CD8-positive, alpha-beta memory T cell (primary cell): ENCODE measurements at places on chromosomes 11 and 22. TPM values are rescaled to one million over a fixed set of nuclear protein-coding genes. Genes with fewer than 3 reads are reported as not detected.

DNA sequence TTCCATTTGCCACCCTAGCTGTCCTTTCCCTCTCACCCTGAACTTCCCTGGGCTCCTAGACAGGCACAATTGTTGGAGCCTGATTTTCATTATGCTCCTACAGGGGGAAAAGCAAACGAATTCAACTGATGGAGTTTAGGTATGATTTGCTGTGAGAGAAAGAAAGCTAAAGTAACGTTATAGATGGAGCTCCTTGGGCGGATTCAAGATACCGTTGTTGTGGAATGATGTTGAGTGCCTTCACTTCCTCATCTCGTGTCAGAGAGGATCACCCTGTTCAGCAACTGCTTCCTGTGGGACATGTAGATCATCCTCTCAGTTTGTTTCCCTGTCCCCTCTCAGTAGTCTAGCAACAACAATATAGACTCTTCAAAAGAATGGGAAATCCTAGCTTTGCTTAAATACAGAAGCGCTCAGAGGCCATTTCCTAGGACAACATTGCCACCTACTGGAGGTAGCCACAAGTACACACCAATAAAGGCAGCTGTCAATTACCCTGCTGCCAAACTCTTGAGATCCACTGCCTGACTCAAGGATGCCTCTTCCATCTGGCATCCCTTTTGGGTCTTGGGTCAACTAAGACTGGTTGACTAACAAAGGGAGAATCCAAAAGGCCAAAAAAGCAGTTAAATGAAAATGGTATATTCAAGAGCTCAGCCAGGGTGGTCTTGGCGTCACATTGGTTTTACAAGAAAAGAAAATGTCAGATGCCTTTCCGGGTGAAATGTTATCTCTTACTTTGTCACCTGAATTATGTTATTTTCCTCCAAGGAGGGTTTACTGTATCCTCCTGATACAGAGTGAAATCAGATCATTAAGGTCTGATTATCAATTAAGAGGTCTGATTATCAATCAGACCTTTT, 13.5 kb upstream of the DTX4 start:
- peak; percentile 74 for DNase-seq
- H3K4me3 ChIP-seq = no peak overlapping the region
- H3K36me3 ChIP-seq = no peaks in the 10 kb centered on the region
- H3K4me1 ChIP-seq = no peaks in the 10 kb centered on the region
- H3K27me3 ChIP-seq = peaks cover 3% of the 10 kb centered on the region

DNA sequence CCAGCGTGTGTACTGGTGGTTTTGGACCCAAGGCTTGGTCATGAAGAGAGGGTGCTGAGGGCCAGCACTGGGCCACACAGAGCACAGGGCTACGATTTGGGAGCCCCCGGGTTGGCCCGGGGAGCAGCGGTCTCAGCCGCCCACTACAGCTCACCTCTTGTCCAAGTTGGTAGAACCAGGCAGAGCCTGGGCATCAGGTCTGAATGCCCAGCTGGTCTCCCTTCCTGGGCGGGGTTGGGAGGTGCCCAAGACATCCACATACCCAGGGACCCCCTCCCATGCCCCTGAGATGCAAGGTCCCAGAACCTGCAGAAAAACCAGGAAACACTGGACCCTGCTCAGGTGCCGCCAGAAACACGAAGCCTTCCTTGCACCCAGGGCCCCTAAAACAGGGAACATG, 18.0 kb downstream of the CELSR1 start:
- no peaks in the 10 kb centered on the region for H3K27me3 ChIP-seq
- H3K4me3 ChIP-seq = no peak overlapping the region
- H3K27ac ChIP-seq = no peak overlapping the region
- H3K36me3 ChIP-seq = no peaks in the 10 kb centered on the region

- H3K36me3 ChIP-seq = peaks cover 31% of the 10 kb centered on the region
- peak overlapping the region; percentile 94 for H3K27ac ChIP-seq
- no peaks in the 10 kb centered on the region for H3K27me3 ChIP-seq
- peaks cover 40% of the 10 kb centered on the region for H3K4me1 ChIP-seq
Observed at GRCh38 chr11:70203751-70204465, 812 bp downstream of the FADD start.

DNA sequence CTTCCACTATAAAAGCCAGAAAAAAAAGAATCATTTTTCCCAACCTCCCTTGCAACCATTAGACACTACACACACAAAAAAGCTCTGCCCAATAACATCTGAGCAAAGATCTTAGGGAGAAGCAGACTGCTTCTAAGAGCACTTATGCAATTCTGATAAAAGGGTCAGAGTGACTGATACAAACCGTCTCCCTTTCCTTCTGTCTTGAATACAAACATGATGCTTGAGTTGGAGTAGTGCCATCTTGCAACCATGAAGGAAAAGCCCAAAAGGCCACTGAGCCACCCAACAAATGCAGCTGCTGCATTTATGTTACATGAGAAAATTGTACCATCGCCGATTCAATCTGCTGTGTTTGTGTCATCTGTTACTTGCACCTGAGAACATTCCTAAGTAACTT, 47.6 kb upstream of the EED start:
- H3K27ac ChIP-seq = peak overlapping the region; percentile 40
- H3K4me3 ChIP-seq = no peak overlapping the region
- no peaks in the 10 kb centered on the region for H3K36me3 ChIP-seq
- no peak for DNase-seq
- H3K27me3 ChIP-seq = no peaks in the 10 kb centered on the region
- H3K4me1 ChIP-seq = peaks cover 17% of the 10 kb centered on the region

- H3K36me3 ChIP-seq = no peaks in the 10 kb centered on the region
- H3K4me3 ChIP-seq = no peak overlapping the region
- H3K4me1 ChIP-seq = no peaks in the 10 kb centered on the region
- no peaks in the 10 kb centered on the region for H3K27me3 ChIP-seq
- no peak overlapping the region for H3K27ac ChIP-seq
Observed at GRCh38 chr11:88375927-88376470, 38.5 kb upstream of the CTSC start.

- no peaks in the 10 kb centered on the region for H3K4me1 ChIP-seq
- no peak overlapping the region for H3K4me3 ChIP-seq
- no peaks in the 10 kb centered on the region for H3K27me3 ChIP-seq
- H3K27ac ChIP-seq = no peak overlapping the region
- no peak for DNase-seq
Observed at GRCh38 chr11:43923406-43924111, 18.9 kb upstream of the C11orf96 start.

DNA sequence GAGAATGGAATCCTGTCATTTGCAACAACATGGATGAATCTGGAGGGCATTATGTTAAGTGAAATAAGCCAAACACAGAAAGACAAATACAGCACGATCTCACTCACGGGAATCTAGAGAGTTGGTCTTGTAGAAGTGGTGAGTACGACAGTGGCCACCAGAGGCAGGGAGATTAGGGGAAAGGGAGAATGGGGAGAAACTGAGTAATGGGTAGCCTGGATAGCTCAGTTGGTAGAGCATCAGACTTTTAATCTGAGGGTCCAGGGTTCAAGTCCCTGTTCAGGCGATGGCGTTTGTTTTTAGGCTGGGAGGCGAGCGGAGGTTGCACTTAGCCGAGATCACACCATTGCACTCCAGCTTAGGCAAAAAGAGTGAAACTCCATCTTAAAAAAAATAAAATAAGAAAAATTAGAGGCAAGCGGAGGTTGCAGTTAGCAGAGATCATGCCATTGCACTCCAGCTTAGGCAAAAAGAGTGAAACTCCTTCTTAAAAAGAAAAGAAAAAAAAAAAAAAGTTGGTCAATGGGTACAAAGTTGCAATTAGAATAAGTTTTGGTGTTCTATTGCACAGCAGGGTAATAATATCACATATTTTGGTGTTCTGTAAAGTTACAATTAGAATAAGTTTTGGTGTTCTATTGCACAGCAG, 95.7 kb upstream of the UBASH3B start:
- peaks cover 9% of the 10 kb centered on the region for H3K27me3 ChIP-seq
- DNase-seq = no peak
- no peak overlapping the region for H3K27ac ChIP-seq
- no peak overlapping the region for H3K4me3 ChIP-seq
- H3K36me3 ChIP-seq = no peaks in the 10 kb centered on the region
- no peaks in the 10 kb centered on the region for H3K4me1 ChIP-seq

The OR51B5 gene
- total RNA-seq = not detected

GRCh38 chr11:126951465-126951864, 49.1 kb downstream of the KIRREL3 start:
- no peak for DNase-seq
- no peaks in the 10 kb centered on the region for H3K36me3 ChIP-seq
- no peak overlapping the region for H3K4me3 ChIP-seq
- no peak overlapping the region for H3K27ac ChIP-seq

- H3K36me3 ChIP-seq = no peaks in the 10 kb centered on the region
- no peaks in the 10 kb centered on the region for H3K4me1 ChIP-seq
- no peaks in the 10 kb centered on the region for H3K27me3 ChIP-seq
- H3K4me3 ChIP-seq = no peak overlapping the region
- no peak overlapping the region for H3K27ac ChIP-seq
Observed at GRCh38 chr11:1168256-1168655, 10.5 kb downstream of the MUC5AC start.

The OR51E2 gene
- not detected for total RNA-seq

GRCh38 chr11:113213549-113213948, 100.8 kb upstream of the TTC12 start:
- no peaks in the 10 kb centered on the region for H3K4me1 ChIP-seq
- no peak for DNase-seq
- no peak overlapping the region for H3K4me3 ChIP-seq
- no peaks in the 10 kb centered on the region for H3K36me3 ChIP-seq
- no peaks in the 10 kb centered on the region for H3K27me3 ChIP-seq

DNA sequence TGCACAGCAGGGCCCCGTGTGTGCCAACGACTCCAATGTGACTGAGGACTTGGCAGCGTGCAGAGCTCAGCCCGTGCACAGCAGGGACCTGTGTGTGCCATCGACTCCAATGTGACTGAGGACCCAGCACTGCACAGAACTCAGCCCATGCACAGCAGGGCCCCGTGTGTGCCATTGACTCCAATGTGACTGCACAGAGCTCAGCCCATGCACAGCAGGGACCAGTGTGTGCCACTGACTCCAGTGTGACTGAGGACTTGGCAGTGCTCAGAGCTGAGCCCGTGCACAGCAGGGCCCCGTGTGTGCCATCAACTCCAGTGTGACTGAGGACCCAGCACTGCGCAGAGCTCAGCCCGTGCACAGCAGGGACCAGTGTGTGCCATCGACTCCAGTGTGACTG, 347.8 kb upstream of the B3GAT1 start:
- no peaks in the 10 kb centered on the region for H3K36me3 ChIP-seq
- no peaks in the 10 kb centered on the region for H3K4me1 ChIP-seq
- no peak for DNase-seq
- H3K27me3 ChIP-seq = no peaks in the 10 kb centered on the region
- no peak overlapping the region for H3K4me3 ChIP-seq

DNA sequence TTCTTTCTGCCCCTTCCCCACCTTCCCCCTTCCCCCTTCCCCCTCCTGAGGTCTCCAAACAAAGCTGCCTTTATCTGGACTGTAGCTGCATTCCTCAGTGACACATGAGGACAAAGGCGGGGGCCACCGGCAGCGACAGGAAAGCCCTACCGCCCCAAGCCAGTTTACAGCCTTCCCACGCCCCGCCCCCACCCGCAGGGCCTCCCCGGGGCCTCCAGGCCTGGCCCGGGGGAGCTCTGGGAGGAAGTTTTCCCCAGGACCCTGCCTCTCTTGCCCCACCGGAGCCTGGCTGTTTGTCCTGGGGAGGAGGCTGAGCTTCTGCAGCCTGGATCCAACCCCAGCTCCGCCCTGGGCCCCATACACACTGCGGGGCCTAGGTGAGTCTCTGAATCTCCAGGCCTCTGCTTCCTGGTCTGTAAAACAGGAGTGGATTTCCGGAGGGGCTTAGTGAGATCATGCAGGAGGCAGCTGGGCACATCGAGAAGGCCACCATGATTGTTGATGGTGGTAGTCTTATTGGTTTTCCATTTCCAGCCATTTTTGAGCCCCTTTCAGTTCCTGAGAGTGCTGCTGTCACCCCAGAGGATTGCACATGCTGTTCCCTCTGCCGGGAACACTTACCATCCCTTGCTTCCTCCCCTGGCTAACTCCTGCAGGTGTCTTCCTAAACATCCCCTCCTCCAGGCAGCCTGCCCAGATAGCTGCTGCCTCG, 130.7 kb downstream of the MN1 start:
- no peak for DNase-seq
- H3K4me1 ChIP-seq = no peaks in the 10 kb centered on the region
- H3K4me3 ChIP-seq = no peak overlapping the region

The MPPED2 gene
- total RNA-seq = not detected

The PAX6 gene
- total RNA-seq = not detected

DNA sequence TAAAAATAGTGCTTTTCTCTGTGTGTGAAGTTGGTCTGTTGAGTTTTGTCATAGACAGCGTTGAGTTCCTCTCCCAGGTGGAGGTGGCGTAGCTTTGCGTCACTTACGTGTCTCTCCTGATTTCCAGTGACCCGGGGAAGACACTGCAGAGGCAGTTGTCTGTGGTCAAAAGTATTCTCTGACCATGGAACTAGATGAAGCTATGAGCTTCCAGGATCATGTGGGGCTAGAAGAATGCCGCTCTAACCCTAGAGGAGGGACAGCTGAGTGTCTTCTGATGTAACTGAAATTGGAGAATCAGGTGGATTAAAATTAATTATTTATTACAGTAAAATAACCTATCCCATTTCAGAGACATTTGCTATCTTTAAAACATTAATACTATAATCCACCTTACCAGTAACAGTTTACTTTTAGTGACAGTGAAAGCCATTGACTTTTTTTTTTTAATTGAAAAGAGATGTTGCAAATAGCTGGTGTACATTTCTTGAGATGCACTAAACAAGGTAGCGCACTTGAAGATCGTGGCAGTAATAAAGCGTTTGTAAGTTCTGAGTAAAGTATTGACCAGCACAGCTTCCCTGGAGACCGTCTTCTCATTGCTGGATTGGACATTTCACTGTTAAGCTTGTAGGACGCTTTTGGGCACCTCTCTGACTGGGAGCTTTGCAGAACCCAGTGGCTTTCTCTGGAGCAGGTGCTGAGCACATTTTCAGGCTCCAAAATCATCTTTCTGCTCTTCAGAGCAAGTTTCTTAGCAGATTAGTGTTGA, 9.7 kb downstream of the CAT start:
- H3K4me1 ChIP-seq = peaks cover 13% of the 10 kb centered on the region
- no peaks in the 10 kb centered on the region for H3K27me3 ChIP-seq
- peaks cover 21% of the 10 kb centered on the region for H3K36me3 ChIP-seq
- no peak overlapping the region for H3K27ac ChIP-seq

- no peaks in the 10 kb centered on the region for H3K27me3 ChIP-seq
- H3K36me3 ChIP-seq = no peaks in the 10 kb centered on the region
- no peaks in the 10 kb centered on the region for H3K4me1 ChIP-seq
- DNase-seq = no peak
Observed at GRCh38 chr11:63022441-63022840, 6.8 kb upstream of the SLC22A8 start.

DNA sequence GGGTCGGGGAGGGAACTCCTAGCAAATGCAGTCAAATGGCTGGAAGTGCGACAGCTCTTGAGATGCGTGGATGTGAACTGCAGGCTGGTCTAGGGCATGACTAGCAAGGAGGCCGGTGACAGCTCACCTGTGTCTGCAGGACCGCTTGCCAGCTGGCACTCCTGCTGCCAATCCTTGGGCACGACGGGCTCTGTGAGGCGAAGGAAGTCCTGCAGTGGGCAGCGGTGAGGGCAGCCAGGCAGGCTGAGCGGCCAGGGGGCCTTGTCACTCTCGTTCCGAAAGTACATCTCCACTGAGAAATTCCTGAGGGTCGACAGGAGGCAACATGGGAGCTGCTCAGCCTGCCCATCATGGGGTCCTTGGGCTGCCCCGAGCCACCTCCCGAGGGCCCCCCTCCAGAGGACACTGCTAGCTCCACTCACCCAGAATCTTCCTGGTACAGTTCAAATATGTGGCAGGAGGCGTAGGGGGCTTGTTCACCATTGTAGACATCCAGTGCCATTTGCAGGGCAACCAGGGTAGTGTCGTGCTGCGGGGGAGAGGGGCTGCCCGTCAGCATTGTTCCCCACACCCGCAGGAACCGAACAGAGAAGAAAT, 5.9 kb downstream of the ACP2 start:
- no peak overlapping the region for H3K27ac ChIP-seq
- no peak overlapping the region for H3K4me3 ChIP-seq
- DNase-seq = no peak
- peaks cover 46% of the 10 kb centered on the region for H3K36me3 ChIP-seq

The CAVIN3 gene
- total RNA-seq = 75.5 TPM

The CNGA4 gene
- not detected for total RNA-seq
